Stimulated activated CD4-positive, alpha-beta T cell treated with anti-CD3 and anti-CD28 coated beads, Interleukin-1b, Interleukin-23, amount 100 ng/mL, for 48 hours (primary cell): ENCODE measurements at places on chromosomes 3 and 15.

DNA sequence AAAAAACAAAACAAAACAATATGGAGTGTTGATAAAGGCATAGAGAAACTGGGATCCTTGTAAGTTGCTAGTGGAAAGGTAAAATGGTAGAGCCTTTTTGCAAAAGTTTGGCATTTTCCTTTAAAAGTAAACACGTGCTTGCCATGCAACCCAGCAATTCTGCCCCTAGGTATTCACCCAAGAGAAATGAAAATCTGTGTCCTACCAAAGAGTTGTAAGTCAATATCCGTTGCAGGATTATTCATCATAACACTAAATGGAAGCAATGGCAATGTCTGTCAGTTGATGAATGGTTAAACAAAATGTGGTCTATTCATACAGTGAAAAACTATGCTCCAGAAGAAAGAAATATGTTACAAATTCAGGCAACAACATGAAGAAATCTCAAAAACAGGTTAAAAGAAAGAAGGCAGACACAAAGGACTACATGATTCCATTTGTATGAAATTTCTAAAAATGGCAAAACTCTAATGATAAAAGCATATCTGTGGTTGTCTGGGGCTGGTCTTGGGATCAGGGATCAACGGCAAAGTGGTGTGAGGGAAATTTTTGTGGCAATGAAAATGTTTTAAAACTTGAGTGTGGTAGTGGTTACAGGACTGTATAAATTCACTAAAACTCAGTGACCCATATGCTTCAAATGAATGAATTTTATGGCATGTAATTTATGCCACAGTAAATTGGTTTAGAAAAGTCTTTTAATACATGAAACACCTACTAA is 229.6 kb downstream of the OPA1 start:
- no peak for DNase-seq

DNA sequence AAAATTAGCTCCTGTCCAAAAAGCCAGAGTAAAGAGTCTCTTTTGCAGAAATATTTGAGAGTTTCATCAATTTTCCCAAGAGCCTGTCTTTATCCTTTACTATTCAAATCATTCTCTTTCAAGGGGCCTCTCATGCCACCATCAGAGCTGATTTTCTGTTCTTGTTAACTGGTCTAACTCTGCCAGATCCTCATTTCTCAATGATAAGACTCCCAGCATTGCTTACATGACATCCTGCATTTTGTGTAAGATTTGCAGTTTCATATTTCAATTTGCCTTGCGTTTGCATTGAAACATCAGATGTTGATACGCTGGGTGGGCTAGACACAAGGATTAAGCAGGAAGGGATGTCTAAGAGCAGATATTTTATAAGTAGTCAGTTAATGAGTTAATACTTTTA is 228.7 kb downstream of the TBL1XR1 start:
- DNase-seq: no peak

GRCh38 chr3:108086653-108087052 is 4.2 kb downstream of the CD47 start:
- no peak for DNase-seq

- no peak for DNase-seq
These were observed 104.8 kb upstream of the PLSCR5 start for GRCh38 chr3:146709969-146710368.

GRCh38 chr3:95923496-95924210 is 890.7 kb upstream of the EPHA6 start:
- peak; percentile 24 for DNase-seq

DNA sequence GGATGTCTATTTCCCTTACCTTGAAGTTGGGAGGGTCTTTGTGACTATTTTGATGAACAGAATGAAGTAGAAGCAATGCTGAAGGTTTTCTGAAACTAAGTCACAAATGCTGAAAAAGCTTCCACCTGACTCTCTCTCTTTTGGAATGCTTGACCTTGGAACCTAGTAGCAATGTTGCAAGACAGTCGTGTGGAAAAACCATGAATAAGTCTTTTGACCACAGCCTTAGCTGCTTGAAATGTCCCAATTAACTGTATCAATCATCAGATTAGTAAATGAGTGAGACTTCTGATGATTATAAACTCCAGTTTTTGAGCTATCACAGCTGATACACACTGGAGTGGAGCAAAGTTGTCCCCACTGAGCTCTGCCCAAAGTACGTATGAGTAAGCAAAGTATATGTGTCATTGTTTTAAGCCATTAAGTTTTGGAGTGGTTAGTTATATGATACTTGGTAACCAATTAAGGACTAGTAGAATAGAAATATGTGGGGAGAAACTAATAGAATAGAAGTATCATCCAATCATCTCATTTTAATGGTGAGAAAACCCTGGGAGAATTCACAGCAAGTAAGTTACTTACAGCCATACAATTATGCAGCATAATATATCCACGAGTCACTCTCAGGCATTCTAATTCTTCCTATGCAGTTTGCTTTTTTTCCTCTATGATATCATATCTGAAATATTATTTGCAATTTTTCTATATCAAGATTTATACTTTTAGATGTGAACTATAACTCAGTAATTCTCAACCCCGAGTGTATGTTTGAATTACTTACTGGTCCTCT is 1010.6 kb downstream of the ROBO2 start:
- no peak for DNase-seq

DNA sequence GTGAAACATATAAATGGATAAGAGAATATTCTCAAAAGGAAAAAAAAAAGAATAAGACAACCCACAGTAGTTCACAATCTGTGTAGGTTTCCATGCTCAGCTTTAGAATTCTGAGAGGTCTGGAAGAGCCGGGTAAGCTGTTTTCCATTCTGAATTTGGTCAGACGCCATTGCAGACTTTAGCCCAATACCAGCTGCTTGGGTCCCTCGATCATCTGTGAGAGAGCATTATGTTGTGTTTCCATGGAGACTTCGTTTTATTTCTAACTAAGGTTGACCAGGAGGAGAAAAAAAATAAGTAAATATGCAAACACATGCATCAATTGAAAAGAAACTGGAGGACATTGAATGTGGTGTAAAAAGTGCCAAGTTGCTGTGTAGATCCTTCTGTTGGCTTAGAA is 25.5 kb downstream of the KCNAB1 start:
- no peak for DNase-seq

- no peak for DNase-seq
These were observed 1.2 kb downstream of the EOGT start for GRCh38 chr3:69012100-69012799.

GRCh38 chr3:27081992-27082607 is 287.1 kb downstream of the NEK10 start:
- DNase-seq: no peak

DNA sequence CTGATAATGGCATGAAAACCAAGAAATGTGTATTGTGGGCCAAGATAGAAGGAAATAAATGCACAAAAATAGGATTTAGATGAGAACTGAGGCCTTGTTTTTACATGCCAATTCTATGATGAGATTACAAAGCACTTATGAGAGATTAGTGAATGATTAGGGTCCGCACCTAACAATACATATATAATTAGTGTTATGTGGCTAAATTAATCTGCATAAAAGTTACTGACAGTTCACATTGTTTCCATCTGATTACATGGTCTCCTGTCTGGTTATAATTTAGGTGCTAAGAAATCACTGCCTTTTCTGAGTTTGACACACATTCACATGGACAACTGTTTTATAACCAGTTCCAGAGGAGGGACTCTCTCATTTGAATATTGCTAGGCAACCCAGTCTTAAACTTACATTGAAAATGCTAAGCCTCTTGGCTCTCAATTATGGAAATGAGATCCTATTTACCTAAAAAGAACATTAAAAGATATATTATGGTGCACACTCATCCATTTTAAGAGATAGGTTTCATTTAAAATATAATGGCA is 117.0 kb upstream of the ARL6 start:
- DNase-seq: no peak

- DNase-seq: no peak
These were observed 54.3 kb upstream of the MEF2A start for GRCh38 chr15:99511531-99511865.

GRCh38 chr3:158456114-158456513 is 114.9 kb upstream of the MLF1 start:
- no peak for DNase-seq

GRCh38 chr15:83698294-83698693 is 44.4 kb downstream of the ADAMTSL3 start:
- DNase-seq: no peak

GRCh38 chr15:90664650-90665287 is 52.4 kb upstream of the BLM start:
- no peak for DNase-seq

DNA sequence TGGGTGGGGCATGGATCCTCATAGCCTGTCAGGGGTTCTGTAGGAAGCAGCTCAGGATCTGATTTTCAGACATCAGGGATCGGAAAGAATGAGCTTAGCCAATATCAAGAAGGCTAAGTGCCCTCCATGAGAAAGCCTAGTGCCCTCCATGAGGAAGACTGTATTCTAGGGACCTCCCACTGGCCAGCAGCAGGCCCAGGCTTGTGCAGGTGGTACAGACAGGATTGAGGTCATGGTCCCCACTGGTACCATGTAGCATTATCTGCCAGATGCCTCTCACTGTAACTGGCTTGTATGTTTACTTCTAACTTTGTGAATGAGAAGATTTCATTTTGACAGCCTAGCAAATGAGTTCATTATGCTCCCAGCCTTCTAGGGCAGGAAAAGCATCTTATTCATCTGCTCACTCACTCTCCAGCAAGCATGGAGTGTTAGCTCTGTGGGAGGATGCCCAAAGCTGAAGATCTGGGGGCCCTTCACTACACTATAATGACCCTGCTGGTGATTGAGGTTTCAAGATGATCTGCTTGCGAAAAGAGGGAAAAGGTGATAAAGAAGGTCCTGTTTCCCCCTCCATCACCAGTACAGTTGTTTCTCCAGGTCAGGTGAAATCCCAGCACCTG is 7.5 kb downstream of the EPHB1 start:
- no peak for DNase-seq

DNA sequence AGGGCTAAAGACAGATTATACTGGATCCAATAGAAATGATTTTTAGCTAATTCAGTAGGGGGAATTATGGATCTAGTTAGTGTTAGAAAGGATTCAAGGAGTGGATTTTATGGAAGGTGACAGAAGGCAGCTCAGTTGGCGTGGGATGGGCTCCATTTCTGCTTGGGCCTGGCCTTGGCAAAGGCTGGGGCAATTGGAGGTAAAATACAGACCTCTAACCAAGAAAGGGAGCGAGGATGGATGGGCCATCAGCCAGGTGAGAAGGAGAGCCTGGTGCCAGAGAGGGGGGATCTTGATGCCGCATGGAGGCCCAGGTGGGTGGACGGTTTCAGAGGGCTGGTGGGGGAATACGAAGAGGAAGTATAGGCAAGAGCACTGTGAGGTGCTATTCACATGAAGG is 40.7 kb upstream of the TRA2B start:
- no peak for DNase-seq

DNA sequence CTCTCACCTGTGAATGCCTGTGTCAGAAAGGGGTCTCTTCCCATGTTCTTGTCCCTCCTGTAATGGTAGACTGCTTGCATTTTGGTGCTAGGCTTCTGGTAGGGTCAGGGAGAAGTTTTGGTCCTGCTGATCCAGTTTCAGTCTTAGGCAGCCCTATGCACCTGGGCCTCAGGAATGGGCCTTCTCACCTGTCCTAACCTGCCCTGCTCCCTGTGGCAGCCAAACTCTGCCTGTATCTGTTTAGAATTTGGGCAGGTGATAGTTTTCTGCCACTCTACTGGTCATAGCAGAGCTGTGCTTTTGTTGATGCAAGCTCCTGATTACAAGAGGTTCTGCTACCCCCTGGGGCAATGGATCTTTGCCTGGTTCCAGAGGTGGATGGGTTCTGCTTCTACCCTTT is 118.7 kb downstream of the PLCL2 start:
- DNase-seq: no peak

DNA sequence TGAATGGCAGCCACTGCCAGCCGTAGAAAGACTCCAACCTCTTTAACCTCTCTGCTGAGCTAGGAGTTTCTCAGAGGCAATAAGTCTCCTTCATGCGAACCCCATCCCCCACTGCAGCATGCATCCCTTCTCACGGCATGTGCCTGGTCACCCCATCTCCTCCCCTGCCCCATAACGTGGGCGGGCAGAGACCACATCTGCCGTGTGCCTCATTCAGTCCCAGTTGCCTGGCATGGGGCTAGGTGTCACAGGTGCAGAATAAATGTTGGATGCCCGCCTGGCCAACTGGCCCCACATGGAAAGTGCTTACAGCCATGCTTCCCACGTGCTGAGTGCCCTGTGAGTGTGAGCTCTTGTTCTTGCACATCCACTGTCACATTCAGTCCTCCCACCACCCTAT is 43.5 kb upstream of the NTRK3 start:
- DNase-seq: no peak

- no peak for DNase-seq
These were observed 229.3 kb downstream of the RORA start for GRCh38 chr15:60999771-61000170.

DNA sequence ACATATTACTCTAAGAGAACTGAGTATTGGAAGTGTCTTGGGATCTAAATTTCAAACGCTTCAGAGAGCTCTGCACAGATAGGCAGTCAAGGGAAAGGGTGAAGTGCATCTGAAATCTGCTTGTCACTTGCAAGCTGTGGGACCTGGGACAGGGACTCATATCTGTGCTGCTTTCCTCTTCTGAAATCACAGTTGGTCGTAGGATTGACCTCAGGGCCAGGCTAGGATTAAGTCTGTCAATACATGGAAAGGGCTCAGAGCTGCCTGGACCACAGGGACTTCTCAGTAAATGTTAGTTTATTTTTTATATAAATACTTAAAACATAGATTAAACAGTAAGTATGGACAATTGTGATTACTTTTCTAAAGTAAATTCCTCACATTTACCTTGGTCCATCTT is 74.7 kb upstream of the CMTM7 start:
- DNase-seq: no peak

DNA sequence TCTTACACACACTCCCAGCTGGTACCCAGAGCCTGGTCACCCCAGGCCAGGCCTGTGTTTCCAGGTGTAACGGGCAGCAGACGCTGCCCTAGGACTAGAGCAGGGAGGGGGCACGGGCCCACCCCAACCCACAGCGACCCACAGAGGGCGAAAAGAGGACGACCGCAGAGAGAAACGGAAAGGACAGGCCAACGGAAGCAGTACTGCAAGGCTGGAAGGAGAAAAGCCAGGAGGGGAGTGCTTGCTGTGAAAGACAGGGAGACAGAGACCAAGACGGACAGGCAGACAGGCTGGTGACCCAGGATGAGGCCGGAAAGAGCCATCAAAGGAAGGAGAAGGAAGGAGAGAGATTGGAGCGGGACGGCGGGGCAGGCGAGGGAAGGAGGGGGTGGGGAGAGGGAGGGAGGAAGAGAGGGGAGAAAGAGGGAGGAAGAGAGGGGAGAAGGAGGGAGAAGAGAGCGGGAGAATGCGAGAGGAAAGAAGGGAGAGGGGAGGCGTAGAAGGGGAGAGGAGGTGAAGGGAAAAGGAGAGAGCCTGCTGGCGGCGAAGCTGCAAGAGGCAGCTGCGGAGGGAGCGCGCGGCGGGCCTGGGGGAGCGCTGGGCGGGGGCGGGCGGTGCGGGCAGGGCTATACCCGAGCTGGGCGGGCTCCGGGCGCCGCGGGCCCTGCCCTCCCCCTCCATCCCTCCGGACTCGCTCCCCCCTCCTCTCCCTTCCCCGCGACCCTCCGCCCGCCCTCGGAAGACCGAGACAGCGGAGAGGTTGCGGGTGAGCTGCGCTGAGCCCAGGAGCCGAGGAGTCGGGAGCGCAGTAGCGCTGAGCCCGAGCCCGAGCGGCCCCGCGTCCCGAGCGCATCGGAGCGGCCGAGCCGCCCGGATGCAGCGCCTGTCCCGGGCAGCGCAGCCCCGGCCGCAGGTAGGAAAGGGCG is at the start of gene SLC6A1:
TSS of gene SLC6A1 (plus strand) at position 732 of the 926 bp plus-strand sequence. CDS start 24,464 bp downstream, outside the sequence.
- no peak for DNase-seq
